Eye (tissue), 1 donor: ENCODE measurements at places on chromosomes 4 and X.
A peak's percentile ranks its signal among the peaks of the same experiment; 100 is the strongest.

- peak; percentile 88 for DNase-seq
These were observed 1.8 kb downstream of the DKK2 start for GRCh38 chr4:107034091-107034995.

DNA sequence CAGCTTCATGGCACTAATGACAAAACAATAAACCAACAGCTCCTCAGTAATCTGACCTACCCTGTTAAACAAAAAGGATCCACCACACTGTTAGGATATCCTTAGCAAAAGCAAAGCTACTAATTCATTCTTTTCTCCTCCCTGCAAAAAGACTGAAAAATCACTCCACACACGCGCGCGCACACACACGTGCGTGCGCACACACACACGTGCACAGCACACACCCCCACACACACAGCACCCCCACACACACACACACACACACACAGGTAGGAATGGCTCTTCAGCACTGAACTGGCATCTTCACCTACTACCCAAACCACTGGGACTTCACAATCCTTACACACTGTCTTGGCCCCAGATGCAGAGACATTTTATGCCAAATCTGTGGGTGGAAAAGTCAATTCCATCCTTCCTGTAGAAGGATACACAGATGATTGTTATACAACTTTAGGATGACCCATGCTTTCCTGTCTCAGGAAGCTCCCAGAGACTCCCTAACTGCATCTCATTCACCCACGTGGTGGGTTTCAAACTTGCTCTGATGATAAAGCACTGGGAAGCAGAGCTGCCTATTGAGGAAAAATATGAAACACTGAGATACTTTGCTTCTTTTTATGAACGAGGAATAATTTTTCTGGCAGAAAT lies 102.5 kb downstream of the TSPAN5 start:
- no peak for DNase-seq

- no peak for DNase-seq
These were observed 61.9 kb upstream of the IGFBP7 start for GRCh38 chr4:57172065-57172464.

DNA sequence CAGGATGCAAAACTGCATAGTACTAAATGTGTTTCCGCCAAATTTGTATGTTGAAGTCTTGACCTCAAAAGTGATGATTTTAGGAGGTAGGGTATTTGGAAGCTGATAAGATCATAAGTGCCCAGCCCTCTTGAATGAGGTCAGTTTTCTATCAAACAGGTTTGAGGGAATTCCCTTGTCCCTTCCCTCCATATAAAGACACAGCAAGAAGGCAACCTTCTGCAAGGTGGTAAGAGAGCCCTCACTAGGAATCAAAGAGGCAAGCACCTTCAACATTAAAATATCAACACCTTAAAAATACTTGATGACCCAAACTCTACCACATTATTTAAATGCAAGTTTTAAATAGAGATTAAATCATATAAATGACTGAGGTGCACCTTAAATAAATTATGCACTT lies 288.6 kb downstream of the EPHA5 start:
- DNase-seq, result no peak

- no peak for DNase-seq
These were observed 47.6 kb downstream of the SPIN3 start for GRCh38 chrX:56947699-56948098.

DNA sequence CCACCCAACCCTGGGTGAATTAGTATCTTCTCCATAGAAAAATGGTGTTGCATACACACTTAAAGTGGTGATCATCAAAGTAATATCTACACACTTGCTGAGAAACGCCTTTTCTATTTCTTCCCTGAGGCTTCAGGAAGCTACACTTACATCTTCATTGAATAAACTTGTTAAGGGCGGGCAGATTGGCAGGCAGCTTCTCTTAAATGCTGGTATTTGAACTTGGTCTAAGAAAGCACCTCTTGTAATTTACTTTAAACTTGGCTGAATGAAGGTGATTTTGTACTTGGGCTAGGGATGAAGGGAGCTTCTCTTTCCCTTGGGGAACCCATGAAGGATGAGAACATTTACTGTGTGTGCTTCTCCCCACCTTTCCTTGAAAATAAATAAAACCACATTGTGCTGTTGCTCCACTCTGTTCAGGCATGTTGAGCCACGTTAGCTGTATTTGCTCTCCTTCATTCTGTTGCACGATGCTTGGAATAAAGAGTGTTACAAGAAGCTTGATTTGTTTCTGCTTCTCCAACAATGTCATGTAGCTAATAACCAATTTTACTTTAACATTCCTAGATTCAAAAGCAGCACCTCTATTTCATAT lies 430.1 kb downstream of the ANKRD50 start:
- DNase-seq, result no peak

DNA sequence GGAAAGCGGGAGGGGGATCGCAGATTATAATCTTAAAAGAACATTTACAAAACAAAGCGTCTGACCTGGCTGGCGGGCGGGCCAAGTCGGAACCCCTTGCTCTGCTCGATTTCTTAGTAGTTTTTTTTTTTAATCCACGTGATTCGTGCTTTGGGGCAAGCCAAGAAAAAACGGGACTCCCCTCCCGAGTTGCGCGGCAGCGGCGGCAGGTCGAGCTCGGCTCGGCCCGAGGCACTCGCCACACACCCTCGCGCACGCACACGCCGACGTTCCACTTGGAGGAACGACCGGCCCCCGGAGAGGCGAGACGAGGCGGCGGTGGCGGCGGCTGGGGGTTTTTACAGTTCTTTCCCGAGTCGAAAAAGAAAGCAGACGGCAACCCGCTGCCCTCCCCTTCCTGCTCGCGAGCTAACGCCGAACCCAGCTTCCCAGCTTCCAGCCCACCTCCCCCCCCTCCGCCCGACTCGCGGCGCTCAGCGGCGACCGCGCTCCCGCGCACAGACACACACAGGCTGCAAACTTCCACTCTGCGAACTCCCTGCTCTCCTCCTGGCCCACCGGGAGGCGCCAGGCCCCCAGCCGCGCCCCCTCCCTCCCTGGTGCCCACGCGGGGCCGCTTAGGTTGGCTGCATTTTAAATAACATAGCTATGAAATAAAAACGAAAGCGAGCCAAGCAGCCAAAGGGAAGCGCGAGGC lies 1.2 kb downstream of the BCOR start:
- peak; percentile 68 for DNase-seq

GRCh38 chr4:74330295-74330750 lies 22.1 kb downstream of the EPGN start:
- DNase-seq, result no peak

- DNase-seq, result peak; percentile 50
These were observed 119.3 kb downstream of the CRLF2 start for GRCh38 chrX:1093121-1093520.

DNA sequence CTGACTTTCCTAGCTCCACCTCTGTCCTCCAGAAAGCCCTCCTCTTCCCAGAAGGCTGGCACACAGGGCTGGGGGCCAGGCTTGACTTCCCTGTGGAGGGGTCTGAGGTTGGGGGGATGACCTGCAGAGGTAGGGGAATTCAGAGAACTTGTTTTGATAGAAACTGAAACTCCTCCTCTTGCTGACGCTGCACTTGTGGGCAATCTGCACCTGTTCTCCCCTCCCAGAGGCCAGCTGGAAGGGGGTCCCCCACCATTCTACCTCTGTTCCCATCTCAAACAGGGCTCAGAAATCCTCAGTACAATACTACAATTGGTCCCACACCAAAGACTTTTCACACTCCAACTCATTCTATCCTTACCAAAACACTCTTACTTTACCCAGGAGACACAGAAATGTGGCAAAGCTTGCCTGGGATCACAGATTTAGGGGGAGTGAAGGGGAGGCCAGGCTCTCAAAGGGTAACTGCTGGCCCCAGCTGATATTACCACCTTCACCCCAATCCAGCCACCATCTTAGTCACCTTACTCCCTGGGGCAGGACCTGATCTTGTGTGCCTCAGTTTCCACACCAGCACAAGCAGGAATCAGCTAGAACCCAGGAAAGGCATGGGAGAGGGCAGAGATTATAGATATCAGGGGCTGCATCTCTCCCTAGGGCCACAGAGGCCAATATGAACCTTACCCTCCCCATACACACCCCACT lies 18.5 kb downstream of the OTUD5 start:
- no peak for DNase-seq
